ENCODE measurements at places on chromosomes 2 and 18. TPM values are rescaled to one million over a fixed set of nuclear protein-coding genes. Genes with fewer than 3 reads are reported as not detected.

- DNase-seq: peak; percentile 5
Observed at GRCh38 chr2:165238295-165238694, 919 bp upstream of the SCN2A start.

- no peak for DNase-seq
Observed at GRCh38 chr2:56474412-56475158, 290.8 kb downstream of the CCDC85A start.

GRCh38 chr2:199738727-199739412, 112.1 kb downstream of the FTCDNL1 start:
- no peak for DNase-seq

DNA sequence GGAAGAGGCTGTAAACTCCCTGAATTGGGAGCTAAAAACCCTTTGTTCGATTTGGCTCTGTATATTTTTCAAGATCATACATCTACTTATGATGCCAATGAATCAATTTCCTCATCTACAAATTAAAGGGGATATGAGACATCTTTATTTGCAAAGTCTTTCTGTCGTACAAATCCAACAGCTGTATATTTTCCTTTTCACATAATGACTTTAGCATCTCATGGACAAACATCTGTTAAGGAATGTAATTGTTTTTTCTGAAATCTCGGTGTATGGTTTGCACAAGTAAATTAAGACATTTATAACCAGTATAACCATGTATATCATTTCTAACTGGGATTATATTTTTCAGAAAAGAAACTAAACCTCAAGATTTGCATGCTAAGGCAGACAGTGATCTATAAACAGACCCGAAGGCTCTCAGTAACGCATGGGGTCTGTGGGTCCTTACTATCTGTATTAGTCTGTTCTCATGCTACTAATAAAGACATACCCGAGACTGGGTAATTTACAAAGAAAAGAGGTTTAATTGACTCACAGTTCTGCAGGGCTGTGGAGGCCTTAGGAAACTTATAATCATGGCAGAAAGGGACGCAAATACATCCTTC, 130.8 kb downstream of the SLC8A1 start:
- DNase-seq: no peak

GRCh38 chr18:41751161-41751560, 203.9 kb upstream of the PIK3C3 start:
- no peak for DNase-seq

DNA sequence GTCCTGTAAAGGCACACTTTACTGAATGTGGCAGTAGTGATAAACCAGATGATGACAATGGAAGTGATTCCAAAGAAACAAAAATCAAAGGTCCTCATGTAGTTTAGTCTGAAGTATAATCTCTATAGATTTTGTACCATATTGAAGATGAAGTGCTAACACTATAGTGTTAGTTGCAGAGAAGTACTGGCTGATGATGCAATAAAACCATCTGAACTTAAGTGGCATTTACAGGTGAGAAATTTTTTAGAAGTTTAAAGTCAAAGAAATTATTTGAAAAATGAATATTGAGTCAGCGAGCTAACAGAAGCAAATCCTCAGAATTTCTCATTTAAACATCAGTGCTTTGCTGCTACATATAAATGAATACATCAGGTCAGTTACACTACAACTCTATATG, 43.1 kb upstream of the RMDN2 start:
- DNase-seq: no peak

GRCh38 chr18:74500372-74500771, 4.2 kb downstream of the CNDP2 start:
- DNase-seq: no peak

GRCh38 chr2:47657886-47658489, 125.0 kb upstream of the MSH6 start:
- DNase-seq: no peak

GRCh38 chr18:42782929-42783328, 332.6 kb downstream of the RIT2 start:
- no peak for DNase-seq

GRCh38 chr18:14919666-14920065, 171.7 kb downstream of the ANKRD30B start:
- peak; percentile 7 for DNase-seq

- DNase-seq: no peak
Observed at GRCh38 chr2:138670734-138671133, 109.5 kb downstream of the NXPH2 start.

DNA sequence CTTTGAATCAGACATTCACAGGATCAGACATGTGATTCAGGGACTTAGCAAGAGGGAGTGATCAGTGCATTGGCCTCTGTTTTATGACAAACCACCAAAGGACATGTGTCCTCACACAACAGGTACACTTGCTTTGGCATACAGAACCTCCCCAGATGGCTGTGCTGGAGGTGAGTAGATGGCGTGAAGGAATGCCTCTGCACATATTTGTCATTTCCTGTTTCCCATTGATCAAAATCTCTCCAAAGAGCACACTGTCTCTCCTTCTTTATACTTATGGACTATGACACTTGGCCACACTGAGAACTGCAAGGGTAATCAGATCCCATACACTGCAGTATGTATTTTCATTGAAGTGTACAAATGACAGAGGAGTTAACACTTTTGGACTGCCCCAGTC, 927.6 kb downstream of the TSN start:
- no peak for DNase-seq

DNA sequence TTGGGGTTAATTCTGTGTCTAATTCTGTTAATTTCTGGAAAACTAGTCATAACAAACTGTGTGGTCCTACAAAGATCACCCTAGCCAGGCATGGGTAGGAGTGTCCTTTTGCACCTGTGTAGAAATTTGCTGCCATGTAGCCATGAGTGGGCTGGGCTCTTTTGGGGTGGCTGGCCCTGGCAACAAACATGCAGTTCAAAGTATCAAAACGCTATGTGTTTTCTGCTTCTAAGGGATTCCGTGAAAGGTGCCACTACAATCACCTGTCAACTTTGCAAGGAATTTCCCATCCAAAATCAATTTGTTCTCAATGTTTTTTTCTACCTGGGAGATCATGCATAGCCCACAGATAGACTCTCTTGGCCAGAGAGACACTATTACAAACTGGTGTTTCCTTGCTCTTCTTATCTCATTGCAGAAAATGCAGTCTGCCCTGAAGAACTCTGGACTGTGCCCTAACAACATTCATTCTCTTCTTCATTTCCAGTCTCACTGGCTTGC, 537.7 kb upstream of the ID2 start:
- no peak for DNase-seq

DNA sequence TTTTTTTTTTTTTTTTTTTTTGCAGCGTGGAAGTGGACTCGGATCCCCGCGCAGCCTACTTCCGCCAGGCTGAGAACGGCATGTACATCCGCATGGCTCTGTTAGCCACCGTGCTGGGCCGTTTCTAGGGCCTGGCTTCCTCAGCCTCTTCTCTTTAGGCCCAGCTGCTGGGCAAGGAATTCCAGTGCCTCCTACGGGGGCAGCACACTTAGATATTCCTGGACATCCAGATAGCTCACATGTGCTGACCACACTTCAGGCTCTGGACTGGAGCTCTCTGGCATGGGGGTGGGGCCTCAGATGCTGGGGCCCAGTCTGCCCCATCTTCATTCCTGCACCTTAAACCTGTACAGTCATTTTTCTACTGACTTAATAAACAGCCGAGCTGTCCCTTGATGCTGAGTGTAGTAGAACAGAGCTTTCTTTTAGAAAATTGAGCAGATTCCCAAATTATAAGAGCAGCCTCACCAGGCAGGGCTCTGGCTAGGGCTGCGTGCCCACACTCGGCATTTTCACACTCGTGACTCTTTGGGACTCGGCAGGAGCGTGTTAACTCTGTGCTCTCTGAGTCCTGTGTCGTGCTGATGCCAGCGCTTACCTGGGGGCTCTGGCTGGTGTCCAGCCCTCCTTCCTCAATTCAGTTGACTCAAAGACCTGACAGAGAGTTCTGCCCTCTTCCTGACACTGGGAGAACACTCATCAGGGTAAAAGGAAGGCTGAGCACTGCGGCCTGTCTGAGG, 19.3 kb downstream of the SLC30A3 start:
- no peak for DNase-seq

DNA sequence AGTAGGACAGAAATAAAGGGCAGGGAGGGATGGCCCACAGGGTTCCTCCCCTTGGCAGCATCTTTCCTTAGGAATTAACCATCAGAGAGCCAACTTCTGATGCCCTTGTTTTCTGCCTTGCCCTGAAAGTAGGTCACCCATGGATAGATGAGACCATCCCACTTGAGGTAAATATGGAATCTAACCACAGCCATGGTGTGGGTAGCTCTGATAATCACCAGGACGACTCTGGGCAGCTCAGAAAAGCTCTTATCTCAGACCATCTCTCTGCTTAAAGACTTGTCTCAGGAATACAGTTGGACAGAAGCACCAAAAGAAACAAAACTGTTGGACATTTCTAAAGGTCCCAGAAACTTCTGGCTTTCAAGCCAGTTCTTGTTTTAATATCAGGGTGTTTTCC, 101.4 kb upstream of the CELF4 start:
- no peak for DNase-seq

- DNase-seq: no peak
Observed at GRCh38 chr2:186426153-186427016, 59.7 kb upstream of the ZC3H15 start.

DNA sequence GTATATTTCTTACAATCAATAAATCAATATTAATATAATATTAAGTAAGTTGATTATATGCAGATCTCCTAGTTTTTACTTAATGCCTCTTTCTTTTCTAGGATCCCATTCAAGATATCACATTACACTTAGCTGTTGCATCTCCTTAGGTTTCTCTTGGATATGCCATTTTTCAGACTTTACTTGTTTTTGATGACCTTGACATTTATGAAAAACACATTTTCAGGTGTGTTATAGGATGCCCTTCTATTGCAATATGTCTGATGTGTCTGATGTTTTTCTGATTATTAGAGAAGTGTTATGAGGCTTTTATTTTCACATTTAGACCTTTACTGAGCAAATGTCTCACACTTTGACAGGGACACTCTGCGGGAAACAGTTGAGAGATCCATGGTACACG, 933.6 kb upstream of the CNTNAP5 start:
- no peak for DNase-seq

- no peak for DNase-seq
Observed at GRCh38 chr2:178882666-178883440, 75.6 kb upstream of the TTN start.

- DNase-seq: no peak
Observed at GRCh38 chr2:14751581-14751980, 119.1 kb downstream of the LRATD1 start.

- no peak for DNase-seq
Observed at GRCh38 chr2:120722568-120723421, 12.9 kb upstream of the GLI2 start.

DNA sequence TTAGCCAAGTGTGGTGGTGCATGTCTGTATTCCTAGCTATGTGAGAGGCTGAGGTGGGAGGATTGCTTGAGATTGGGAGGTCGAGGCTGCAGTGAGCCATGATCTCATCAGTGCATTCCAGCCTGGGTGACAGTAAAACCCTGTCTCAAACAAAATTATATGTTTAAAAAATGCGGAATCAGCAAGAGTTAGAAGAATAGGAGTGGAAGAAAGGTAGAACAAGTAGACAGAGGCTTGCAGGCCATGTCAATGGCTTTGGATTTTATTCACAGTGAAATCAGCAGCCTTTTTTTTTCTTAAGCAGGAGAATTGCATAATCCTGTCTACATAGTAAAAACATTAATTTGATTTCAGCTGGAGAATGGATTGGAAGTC, 7.8 kb upstream of the MTLN start:
- DNase-seq: no peak

The SNORC gene
- total RNA-seq: 0.16 TPM

The NAT8 gene
- not detected for total RNA-seq

The C1D gene
- 30.1 TPM for total RNA-seq

The ARHGAP25 gene
- 35.8 TPM for total RNA-seq

The FTCDNL1 gene
- 0.78 TPM for total RNA-seq

The ANKRD30B gene
- not detected for total RNA-seq

The LPIN1 gene
- 125 TPM for total RNA-seq

The UGT1A3 gene
- not detected for total RNA-seq

The EPC2 gene
- 98.3 TPM for total RNA-seq

The SCYGR4 gene
- total RNA-seq: not detected
